ENCODE measurements at places on chromosomes 12 and 14.

- no peak for DNase-seq
These were observed 535.6 kb upstream of the ATP2B1 start for GRCh38 chr12:90244232-90244631.

- DNase-seq: no peak
These were observed 22.0 kb upstream of the SRRM4 start for GRCh38 chr12:118959348-118959747.

DNA sequence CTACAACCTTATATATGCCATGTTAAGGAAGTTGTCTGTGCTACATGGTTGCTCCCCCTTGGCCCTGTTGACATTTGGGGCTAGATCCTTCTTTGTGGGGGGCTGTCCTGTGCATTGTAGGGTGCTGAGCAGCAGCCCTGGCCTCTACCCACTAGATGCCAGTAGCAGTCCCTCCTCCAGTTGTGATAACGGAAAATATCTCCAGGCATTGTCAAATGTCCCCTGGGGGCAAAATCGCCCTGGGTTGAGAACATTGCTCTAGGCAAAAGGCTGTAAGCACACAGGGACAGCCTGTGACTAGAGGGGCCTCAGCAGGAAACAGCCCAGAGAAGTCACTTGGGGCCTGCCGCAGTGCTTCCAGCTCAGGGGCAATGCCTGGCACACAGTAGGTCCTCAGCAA is 1100.3 kb downstream of the BCL11B start:
- DNase-seq: no peak

GRCh38 chr14:92185559-92185958 is 63.8 kb downstream of the CPSF2 start:
- DNase-seq: no peak

DNA sequence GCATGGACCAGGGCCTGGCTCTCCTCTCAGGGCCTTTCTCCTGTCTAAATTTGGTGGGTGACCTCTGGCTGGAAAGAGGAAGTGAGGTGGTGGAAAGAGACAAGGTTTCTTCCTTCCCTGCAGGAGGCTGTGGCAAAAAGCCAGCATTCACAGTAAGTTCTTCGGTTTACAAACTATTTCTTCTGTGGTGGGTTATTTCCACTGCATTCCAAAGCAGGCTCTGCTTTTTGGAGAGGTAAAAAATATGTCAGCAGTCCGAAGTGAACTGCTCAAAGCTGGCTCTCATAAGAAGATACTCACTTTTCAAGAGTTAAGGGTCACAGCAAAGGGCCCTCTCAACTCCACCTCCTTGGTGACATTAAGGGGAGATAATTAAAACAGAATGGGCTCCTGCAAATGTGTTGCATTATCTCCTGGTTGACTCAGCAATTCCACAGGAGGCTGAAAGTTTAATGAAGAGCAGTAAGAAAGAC is 48.9 kb upstream of the POC1B start:
- DNase-seq: no peak

GRCh38 chr14:105053421-105053820 is 11.8 kb downstream of the GPR132 start:
- DNase-seq: no peak

- DNase-seq: peak; percentile 53
These were observed 2.6 kb upstream of the SOCS2 start for GRCh38 chr12:93569656-93570551.

- no peak for DNase-seq
These were observed 79.0 kb downstream of the ANO6 start for GRCh38 chr12:45294906-45295305.

DNA sequence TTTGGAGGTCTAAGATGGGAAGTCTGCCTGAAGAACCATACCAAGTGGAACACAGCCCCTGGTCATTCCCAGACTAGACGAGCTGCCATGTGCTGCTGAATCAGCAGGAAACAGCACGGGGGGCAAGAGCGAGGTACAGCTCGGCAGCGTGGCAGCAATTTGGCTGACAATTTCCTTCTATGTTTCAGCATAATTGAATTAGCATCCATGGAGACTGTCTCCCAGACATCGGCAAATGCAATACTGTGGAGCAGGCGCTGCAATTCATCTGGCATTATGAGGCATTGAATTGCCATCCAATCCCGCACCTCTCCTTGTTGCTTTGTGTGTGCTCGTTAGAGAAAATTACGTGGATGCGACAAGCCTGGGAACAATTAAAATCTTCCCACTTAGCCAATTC is 46.0 kb upstream of the CCDC60 start:
- DNase-seq: no peak

DNA sequence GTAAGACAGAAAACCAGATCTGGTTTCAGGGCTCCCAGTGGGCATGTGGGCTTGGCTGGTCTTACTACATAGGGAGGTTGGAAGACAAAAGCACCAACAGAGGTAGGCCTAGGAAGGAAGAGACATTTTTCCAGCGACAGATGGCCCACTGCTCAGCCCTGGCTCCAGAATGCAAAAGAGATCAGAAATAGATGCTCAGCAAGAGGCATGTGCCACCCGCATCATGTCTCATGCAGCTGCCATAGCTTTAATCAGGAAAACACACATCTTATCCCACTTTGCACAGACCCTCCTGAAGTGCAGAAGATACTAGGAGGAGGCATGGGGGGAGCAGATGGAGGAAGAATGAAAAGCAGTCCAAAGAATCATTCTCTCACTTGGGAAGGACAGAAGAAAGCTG is 25.3 kb downstream of the VASH1 start:
- no peak for DNase-seq

GRCh38 chr12:123571343-123571813 is 13.0 kb upstream of the TMED2 start:
- DNase-seq: no peak

DNA sequence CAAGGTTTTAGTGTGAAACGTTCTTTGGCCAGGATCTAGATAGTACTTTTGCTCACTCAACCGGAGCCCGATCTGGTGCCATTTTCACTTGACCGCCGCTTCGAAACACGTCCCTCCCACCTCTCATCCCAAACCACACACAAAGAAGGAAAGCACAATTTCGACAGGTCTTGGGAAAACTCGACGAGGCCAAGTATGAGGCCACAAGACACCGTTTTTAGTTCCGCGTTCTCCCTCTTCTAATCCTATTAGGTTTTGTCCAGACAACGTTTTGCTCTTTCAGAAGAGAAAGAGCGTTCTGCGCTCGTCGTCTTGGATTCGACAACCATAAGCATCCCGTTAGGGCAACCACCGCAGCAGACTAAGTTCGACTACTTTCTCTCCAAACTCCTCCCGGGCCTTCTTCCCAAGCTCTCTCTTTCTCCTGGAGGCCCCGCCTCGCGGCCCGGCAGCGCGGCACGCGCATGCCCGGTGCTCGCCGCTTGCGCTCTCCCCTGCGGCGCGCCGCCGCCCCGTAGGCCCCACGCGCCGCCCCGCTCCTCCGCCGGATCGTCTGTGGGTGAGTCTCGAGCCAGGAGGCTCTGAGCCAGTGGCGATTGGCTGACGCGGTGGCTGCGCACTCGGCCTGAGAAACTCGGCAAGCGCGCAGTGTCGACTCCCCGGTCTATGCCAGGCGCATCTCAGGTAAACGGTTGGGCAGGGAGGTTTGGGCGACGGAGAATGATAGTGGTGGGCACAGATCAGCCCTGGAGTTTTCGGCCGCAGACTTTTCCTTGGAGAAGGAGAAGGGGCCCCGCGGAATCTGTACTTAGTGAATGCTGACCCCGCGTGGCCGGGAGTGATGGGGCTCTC is at the start of gene MIPOL1:
Gene MIPOL1 (plus strand): TSS at position 517 of the 852 bp plus-strand sequence. CDS start 49,952 bp downstream, outside the sequence.
- DNase-seq: no peak

DNA sequence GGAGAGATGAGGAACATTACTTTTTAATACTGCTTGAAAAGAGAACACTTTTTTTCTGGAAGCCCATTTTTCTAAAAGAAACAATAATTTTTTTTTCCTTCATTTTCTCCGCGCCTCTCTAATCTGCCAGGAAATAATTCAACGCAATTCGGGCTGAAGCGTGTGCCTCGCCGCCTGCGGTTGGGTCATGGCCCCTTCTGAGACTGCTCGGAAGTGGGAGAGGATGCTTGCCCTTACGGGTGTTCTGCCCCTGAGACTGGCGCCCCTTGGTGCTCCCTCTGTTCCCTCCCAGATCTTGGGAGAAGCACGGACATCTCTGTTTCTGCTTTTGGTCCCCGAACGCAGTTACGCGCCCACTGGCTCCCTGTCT is 332 bp upstream of the TBC1D30 start:
- no peak for DNase-seq

- DNase-seq: no peak
These were observed 20.1 kb downstream of the NOVA1 start for GRCh38 chr14:26577711-26578110.

- DNase-seq: no peak
These were observed 895 bp upstream of the PRKAB1 start for GRCh38 chr12:119666900-119667576.

- DNase-seq: no peak
These were observed 54.0 kb downstream of the CPSF2 start for GRCh38 chr14:92175811-92176210.

- no peak for DNase-seq
These were observed 28.8 kb downstream of the KLRK1 start for GRCh38 chr12:10361084-10361483.

GRCh38 chr14:88037325-88037724 is 32.4 kb downstream of the GPR65 start:
- no peak for DNase-seq

DNA sequence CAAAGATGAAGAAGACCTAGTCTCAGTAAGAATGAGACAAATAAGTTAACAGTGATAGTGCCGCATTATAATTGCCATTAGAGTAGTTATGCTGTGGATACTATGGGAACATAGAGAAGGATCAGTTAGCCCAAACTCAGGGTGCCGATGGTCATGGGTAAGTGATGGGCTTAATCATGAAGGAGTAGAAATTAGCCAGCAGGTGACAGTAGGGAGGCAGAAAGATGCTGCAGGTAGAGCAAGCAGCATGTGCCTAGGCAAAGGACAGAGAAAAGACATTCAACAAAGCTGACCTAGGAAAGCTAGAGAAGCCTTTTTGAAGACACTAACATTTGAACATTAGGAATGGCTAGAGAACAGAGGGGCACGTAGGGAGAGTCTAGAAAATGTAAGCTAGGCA is 30.6 kb upstream of the PTPRQ start:
- DNase-seq: no peak

GRCh38 chr12:104668274-104668718 is 211.5 kb downstream of the CHST11 start:
- DNase-seq: no peak

DNA sequence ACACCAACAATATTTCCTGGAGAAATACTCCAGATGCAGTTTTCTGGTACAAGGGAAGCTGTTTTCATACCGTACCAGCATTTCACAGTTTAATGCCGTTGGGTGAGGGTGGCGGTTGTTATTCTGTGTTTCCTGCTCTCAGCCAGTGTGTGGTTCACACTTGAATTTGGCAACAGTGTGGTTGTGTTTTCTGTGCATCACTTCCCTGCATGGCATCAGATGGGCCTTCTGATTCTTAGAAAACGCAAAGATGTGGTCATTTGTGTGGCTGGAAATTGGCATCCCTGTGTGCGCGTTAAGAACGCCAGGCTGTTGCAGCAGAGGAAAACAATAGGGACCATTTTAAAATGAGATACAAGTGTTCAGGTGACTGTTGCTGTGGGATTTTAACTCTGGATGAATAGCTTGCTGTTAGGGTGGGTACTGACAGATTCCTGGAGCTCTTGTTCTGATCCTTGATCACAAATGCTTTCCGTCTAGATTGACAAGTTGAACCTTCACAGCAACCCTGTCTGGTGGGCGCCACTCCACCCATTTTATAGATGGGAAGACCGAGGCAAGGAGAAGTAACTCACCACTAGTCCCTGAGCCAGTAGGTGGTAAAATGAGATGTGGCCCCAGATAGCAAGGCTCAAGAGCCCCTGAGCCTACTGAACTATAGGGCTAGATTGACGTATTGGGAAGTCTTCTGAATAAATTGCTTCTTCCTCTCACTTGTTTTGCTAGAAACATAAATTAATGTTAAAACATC is 231.2 kb downstream of the CHST11 start:
- DNase-seq: no peak

DNA sequence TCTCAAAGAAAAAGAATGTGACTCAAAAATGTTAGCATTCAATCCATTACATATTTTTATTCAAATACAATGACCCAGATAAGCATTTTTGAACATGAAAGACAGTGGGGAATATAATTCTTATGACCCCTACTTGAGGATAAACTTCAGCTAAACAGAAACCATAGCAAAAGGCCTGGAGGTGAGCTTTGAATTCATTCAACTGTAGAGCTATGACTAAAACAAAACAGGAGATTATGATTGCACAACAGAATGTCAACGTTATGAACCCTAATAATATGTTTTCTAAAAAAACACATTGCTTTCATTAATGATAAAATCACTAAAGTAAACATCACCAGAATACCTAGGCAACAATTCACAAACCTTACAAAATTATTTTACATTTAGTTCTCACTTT is 27.8 kb downstream of the EFCAB11 start:
- no peak for DNase-seq
